ENCODE measurements at places on chromosomes 11 and 22.
A peak's percentile ranks its signal among the peaks of the same experiment; 100 is the strongest.

- DNase-seq, result no peak
Measured at GRCh38 chr11:29996016-29996415, 20.8 kb downstream of the KCNA4 start.

DNA sequence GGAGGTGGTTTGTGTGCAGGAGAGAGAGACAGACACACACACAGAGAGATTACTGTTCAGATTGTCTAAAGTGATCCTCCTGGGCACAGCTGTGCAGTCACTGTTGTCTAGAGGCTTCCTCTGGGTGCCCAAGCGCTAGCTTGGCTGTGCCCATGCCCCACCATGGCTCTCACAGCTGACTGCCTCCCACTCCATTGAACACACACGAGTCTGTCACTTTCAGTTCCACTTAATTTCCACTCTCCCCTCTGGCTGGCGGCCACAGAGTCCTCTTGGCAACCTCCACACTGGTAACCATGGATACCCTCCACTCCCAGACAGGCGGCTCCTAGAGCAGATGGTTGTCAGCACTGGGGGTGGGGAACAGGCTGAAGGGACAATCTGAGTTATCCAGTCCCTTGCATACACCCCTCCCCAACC, 29.1 kb downstream of the MAP6 start:
- peak; percentile 82 for DNase-seq

DNA sequence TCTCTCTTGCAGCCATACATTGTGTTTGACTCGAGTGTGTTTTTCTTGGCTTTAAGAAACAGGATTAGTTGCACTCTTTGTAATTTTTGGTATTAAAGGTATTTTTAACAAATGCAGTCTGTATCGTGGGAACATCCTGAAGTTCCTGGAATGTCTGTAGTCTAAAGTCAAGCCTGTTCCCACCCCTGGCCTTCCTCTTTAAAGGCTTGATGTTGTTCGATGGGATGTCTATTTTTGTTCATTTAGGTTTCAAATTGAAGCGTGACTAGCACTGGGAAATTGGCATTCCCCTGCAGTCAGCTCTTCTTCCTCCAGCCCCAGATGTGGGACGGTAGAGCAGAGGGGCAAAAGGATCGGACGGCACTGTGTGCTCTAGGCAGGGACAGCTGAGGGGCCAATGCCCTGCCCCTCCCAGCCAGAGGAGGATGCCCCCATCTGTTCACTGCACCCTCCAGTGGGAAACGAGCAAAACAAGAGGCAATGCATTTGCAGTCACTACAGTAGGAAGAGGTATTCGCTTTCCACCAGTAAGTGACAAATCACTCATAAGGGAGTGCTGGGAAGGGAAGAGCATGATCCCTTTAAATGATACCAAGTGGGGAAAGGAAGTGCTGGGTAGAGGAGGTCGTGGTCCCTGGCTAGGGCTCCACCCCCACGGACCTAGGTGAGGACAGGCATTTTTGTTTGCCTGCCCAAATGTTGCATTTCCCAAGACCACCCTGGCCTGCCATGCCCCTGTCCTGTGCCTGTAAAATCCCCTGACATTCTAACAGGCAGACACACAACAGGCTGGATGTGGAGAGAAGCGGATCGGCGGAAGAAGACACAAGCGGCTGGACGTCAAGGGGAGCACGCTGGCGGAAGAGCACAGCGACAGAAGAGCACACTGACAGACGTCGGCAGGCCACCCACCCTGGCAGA, 47.4 kb upstream of the SEPTIN5 start:
- DNase-seq, result no peak

GRCh38 chr22:39962071-39962470, 1.9 kb downstream of the TMA7B start:
- no peak for DNase-seq

DNA sequence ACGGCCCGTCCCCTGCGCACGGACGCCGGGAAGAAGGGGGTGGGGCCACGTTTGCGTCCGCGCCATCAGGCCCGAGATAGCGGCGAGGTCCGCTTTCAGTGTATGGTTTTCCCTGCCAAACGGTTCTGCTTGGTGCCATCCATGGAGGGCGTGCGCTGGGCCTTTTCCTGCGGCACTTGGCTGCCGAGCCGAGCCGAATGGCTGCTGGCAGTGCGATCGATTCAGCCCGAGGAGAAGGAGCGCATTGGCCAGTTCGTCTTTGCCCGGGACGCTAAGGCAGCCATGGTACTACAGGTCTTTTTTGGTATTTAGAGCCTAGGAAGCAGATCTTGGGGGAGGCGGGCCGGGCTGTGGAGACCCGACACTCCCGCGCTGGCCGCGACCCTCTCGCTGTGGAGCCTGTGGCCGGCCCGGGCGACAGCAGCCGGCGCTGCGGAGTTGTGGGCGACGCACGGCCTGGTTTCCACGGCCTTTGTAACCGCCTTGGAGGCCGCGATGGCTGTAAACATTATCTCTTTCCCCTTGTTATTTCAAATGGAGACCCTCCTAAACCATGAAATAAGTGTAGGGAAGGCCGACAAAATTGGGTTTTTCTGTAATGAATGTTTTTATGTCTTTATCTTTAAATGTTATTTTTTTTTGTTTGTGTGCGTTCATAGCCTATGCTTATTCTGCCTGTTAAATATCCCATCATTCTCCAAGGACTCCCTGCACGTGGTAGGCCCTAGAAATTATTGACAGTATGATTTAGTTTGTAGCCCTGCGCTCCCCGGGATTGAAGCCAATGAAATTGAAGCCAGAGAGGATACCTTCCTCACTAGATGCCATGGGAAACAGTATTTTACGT, at the start of gene AASDHPPT:
Gene AASDHPPT (plus strand): TSS at position 54 of the 847 bp plus-strand sequence. CDS start 49 bp downstream, at position 103.
- peak; percentile 23 for DNase-seq

DNA sequence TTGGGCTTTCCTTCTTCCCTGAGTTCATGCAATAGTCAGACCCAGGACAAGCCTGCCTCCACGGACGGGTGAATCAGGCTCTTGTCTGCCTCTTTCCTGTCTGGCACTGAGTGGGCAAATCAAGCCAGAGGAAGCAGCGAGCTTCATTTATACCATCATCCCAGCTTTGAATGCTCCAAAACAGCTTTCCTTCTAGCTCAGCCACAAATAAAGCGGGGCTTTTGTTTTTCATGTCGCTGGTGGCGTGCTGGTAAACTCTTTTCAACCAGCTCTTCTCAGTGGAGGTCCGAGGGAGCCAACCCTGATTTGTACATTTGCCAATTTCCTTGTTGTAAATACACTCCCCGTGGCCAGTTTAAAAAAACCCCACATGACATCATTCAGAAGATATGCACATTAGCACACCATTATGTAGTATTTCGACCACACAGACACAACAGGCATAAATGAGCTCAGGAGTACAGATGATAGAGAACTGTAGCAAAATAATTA, 8.6 kb downstream of the C11orf91 start:
- no peak for DNase-seq

DNA sequence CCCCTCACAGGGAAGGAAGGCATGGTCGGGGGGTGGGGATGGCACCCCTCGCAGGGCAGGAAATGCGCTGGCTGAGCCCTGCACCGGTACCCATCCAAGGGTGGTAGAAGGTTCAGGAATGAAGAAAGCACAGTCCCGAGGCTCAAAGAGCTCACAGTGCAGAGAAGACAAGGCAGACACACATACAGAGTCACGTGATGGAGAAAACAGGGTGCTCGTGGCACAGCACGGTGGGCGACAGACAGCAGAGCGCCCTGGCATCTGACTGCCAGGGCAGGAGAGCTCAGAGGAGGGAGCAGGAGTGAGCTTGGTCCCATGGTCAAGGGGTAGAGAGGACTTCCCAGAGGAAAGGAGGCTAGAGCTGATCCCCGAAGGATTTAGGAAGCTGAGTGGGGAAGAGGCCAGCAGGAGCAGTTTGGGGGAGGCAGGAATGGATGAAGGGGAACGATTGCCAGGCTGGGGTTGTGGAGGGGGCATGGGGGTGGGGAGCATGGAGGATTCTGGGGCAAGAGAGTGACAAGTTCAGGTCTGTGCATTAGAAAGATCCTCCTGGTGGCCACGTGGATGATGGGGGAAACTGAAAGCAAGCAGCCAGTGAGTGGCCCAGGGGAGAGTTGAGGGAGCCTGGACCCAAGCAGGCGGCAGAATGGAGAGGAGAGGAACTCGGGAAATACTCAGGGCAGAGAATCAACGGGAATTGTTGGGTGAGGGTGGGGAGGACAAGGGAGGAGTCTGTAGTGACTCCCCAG, 43.9 kb downstream of the PDE2A start:
- no peak for DNase-seq

DNA sequence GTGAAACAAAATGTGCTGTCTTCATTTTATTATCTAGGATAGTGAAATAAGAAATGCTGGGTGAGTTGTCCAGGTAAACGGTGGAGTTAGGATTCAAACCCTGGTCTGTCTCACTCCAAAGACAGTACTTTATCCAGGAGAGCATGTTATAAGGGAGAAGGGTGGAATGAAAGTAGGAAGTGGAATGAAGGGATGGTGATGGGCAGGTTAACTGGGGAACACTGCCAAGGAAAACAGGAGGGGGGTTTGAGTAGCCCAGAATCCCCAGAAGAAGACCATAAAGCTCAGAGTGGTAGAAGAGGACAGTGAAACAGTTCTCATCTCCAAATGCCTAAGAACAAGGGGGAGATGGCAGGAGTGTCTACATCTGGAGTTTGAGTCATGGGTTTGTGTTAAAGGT, 169.0 kb downstream of the BARX2 start:
- DNase-seq, result no peak

- no peak for DNase-seq
Measured at GRCh38 chr11:420911-421321, 6.1 kb upstream of the SIGIRR start.

DNA sequence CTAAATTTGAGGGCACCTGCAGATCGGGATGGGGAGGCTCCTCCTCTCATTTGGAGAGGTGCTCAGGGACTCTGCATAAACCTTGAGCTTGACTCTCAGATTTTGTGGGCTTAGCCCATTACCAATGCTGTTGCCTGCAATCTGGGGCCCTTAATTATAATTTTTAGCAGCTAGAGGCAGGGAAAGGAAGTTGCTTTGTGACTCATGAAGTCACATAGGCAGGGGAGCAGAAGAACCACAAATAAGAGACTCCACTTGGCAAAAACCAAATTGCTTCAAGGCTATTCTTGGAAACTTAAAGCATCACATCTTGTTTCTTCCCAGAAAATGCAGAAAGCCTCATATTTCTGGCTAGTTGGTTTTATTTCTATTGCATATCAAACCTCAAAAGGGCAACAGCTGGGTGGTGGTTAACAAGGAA, 46.9 kb downstream of the MICAL2 start:
- no peak for DNase-seq

- DNase-seq, result no peak
Measured at GRCh38 chr11:19509215-19509614, 203.4 kb upstream of the NAV2 start.

DNA sequence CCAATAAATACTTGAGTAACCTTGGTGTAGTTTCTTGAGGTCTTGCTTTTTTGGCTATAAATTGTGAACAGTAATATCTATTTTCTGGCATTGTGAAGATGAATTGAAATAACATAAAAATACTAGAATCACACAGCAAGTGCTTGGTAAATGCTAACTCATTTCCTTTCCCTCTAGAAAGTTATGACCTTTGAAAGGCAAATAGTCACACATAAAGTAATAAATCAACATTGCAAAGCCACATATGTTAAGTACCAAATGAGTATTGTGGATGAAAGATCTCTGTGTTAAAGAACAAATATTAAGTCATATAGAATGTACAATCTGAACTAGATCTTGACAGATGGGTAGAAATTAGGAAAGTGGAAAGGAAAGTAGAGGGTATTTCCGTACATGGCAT, 559.6 kb upstream of the CCDC90B start:
- no peak for DNase-seq

DNA sequence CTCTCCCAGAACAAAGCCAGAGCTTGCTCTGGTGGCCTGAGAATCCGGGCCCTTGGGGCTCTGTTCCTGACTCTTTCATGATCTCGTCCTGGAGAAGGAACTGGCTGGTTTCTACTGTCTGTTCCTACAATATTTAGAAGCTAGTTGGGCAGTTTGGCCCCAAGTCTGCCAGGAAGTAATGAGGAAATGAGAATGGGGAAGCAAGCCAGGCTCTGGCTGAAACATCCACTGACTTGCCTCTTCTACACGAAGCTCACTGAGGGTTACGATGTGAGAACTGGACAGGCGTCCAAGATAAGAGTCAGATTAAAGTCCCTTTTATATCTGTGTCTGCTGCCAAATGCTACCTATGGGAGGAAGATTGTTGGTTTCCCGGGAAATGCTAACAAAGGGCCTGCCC, 110.0 kb upstream of the KIRREL3 start:
- no peak for DNase-seq

GRCh38 chr11:64643920-64644646, 53.1 kb downstream of the SLC22A12 start:
- no peak for DNase-seq

GRCh38 chr22:30239488-30240405, 6.8 kb downstream of the LIF start:
- DNase-seq, result no peak

DNA sequence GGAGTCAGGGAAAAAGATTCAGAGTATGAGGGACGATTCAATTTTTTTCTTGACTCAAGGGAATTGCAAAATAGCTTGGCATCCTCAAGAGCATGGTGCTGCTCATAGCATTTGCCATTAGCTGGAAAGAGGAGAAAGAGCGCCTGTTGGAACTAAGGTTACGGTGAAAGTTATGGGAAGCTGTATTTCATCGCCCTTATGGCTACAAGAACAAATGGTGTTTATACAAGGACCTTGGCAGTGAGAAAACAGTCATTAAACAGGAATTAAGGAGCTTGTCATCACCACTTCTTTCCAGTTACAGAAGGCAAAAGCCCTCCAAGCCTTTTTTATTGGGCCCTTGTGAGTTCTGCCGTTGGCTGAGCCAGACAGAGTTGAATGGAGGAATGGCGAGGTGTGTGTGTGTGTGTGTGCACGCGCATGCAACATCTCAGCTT, 74.2 kb downstream of the ALX4 start:
- DNase-seq, result no peak

GRCh38 chr11:1839924-1840779, 1.4 kb downstream of the TNNI2 start:
- no peak for DNase-seq

GRCh38 chr22:41568811-41569210, 8.0 kb downstream of the CSDC2 start:
- no peak for DNase-seq

DNA sequence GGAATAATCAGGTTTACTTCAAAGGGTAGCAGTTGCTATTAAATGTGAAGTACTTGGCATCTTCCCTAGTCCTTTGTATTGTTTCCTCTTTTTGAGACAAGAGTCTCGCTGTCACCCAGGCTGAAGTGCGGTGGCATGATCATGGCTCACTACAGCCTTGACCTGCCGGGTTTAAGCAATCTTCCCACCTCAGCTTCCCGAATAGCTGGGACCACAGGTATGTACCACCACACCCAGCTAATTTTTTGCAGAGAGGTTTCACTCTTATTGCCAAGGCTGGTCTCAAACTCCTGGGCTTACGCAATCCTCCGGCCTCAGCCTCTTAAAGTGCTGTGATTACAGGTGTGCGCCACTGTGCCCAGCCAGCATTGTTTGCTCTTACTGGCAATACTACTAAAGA, 36.2 kb upstream of the RAPSN start:
- DNase-seq, result no peak

Data from NCI-H1930 (cell line).